ENCODE measurements at places on chromosomes 12 and 14.
A peak's percentile ranks its signal among the peaks of the same experiment; 100 is the strongest.

- no peak for DNase-seq
Measured at GRCh38 chr14:92963301-92964123, 40.6 kb downstream of the CHGA start.

DNA sequence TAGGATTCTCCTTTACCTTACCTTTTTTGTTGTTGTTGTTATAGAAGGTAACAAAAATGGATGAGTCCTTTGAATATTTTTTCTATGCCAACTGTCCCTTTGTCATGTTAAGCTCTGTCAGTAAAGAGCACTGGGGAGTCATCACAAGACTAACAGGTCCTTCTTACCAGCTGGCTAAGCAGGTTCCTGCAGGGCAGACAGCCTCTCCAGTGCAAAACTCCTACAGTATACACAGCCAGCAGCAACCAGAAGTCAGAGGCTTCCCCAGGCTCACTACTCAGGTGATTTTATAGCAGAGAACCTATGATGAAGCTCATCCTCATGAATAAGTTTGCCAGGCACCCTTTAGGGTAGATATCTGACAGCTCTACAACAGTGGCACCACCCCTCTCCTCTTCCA is 271.1 kb downstream of the RERGL start:
- no peak for DNase-seq

DNA sequence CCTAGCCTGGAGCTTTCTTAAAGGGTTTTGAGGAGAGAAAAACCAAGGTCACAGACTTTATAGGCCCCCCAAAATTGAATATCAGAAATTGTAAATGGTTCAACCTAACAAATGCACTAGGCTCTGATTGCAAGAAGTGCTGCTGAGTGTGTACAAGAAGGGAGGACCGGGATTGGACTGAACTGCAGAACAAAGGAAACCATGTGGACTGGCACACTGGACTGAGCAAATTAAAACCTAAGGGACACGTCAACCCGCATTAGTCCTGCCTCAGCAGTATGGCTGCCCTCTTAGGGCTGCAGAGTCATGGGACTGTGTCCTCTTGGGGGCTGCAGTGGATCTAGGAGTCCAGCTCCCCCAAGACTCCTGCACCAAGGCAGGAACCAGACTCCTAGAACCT is 842 bp upstream of the CISTR start:
- DNase-seq: no peak

- no peak for DNase-seq
Measured at GRCh38 chr12:71589478-71589881, 74.2 kb downstream of the ZFC3H1 start.

DNA sequence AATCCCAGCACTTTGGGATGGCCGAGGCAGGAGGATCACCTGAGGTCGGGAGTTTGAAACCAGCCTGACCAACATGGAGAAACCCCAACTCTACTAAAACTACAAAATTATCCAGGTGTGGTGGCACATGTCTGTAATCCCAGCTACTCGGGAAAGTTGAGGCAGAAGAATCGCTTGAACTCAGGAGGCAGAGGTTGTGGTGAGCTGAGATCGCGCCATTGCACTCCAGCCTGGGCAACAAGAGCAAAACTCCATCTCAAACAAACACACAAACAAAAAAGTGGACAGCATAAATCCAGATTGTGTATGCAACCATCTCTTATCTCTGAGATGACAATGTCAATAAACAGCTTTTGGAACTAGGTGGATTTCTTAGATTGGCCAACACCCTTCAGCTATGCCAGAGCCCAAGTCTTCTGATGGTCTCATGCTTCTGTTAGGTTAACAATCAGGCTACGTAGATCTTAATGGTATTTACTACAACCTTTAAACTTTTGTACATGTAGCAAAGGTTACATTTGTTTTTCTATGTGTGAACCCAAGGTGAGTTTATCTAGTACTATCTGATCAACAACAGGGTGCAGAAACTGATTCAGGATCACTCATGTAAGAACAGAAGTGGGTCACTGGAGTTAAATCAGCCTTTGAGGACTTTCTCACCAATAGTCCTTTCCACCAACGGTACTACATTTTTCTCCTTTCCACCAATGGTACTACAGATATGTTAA is 73.7 kb downstream of the DUSP16 start:
- DNase-seq: no peak

DNA sequence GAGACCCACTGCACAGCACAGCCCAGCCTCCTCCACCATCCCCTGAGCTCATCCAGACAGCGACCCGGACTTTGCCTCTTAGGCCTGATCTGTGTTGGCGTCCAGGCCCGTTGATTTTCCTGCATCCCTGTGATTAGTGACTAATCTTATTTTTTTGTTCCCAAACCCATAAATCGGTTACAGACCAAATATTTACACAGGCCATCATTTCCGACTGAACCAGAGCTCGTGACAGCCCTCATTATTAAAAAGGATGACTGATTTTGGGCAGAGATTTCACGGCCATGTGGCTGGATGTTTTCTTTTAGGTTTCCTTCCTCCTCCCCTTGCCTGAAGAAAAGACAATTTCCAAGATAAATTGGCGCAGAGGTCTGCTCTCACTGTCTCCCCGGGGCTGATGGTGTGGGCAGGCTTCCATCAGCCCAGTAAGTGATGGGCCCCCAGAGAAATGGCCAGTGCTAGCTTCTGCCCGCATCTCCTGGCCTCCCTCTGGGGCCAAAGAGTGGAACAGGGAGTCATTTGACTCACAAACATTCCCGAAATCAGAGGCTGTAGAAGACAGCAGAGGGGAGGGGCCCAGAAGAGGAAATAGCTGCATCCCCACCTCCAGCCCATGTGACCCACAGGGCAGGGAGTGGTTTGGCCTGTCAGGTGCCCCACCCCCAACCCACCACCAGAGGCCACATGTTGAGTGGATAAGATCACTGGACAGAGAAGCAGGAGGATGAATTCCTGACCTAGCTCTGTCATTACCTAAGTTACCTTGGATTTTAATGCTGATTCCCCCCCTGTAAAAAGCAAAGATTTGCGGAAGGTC is 283.5 kb downstream of the KSR2 start:
- peak; percentile 17 for DNase-seq
